ENCODE measurements at places on chromosomes 12 and 14.
A peak's percentile ranks its signal among the peaks of the same experiment; 100 is the strongest.

DNA sequence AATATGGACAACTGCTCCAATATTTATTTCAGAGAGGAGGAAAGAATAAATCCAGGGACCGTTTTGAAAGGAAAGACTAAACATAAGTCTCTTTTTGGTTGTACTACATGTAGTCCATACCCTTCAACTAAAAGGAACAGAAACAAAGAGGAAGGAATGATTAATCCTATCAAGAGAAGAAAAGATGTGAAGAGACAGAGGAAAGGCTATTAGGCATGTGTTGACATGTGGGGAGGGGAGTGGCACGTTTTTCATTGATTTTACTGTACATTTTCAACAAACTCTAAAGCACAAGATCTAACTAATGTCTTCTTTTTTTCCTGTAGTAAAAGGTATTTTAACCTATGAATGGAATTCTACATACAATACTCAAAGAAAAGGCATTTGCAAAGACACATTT lies 85.6 kb downstream of the NAV3 start:
- no peak for DNase-seq

DNA sequence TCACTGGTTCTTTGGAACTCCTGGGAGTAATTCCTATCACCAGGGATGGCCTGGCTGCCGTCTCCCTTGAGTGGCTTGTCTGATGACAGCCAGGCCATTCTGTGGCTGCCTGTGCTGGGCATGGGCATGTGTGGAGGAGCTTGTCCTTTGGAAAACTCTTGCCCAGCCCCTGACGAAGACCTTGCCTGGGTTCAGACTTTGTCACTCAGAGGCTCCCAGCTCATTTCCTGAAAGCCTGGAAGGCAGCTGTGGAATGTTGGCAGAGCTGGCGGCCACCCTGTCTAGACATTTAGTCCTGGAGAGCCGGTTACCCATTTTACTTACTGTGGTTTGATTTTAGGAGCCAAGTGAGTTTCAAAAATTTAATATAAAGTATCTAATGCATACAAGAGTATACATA lies 34.0 kb downstream of the TUNAR start:
- DNase-seq: no peak

- DNase-seq: no peak
These were observed 94.1 kb downstream of the PHLDA1 start for GRCh38 chr12:75937486-75937885.

GRCh38 chr12:128790653-128791373 lies 32.9 kb downstream of the SLC15A4 start:
- no peak for DNase-seq

- no peak for DNase-seq
These were observed 308.8 kb downstream of the EGLN3 start for GRCh38 chr14:33642080-33642479.

- no peak for DNase-seq
These were observed 6.5 kb downstream of the C12orf43 start for GRCh38 chr12:121009741-121010140.

DNA sequence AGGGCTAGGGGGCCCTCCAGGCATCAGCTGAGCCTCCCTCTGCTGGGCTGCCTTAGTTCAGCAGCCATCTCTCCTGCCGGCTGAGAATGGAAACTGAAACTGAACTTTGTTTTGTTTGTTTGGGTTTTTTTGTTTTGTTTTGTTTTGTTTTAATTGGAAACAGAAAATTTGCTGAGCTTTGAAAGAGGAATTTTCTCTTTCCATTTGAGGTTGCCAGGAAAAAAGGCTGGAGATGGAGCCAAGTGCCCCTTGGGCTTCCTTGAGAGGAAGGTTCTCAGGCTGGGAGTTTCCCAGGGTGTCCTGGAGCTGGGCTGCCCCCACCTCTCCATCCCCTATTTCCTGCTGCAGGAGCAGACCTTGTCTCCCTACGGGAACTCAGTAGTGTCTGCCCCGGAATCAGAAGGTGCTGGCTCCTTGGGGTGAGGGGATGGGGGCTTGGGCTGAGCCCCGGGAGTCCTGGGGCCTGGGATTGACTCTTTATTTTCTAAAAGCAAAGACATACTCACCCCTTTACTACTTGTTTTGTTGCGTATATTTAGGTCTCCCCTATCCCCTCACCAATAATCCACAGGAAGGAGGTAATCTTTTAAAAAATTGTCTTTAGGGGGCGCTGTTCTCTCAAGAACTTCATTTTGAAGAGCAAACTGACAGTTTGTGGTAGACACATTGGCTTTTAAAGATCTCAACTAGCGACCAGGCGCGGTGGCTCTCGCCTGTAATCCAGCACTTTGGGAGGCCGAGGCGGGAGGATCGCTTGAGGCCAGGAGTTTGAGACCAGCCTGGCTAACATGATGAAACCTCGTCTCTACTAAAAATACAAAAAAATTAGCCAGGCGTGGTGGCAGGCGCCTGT lies 21.3 kb upstream of the OASL start:
- DNase-seq: peak; percentile 14

DNA sequence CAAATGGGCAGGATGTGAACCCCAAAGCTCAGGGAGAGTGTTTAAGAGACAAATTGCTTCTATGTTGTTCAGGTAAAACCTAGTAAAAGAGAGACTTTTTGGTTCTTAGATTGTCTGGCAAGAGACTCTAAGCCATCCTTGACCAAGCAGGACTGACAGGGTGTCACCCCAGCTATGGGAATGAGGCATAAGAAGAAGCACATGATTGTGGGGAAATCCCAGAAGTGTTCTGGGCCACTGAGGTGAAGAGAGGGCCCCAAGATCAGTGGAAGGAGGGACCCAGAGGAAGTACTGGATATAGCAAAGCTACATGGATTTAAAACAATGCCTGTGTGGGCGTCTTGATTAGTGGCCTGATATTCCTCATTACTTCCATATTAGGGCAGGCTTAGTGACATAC lies 99.0 kb downstream of the SAMD4A start:
- DNase-seq: no peak

DNA sequence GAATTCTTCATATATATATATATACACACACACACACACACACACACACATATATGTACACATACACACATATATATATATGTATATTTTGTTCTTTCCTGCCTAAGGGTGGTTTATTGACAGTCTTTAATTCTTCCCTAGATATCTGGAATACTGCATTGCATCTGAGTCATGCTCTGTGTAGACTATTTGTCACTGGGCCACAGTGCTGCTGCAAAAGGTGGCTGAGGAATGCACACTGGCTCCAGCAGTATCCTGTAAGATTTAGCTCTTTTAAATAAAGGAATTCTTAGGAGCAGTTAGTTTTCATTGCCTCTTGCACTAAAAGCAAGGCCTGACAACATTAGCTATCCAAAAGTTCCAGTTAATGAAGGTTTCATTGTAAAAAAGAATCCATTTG lies 200.9 kb downstream of the APAF1 start:
- DNase-seq: no peak

DNA sequence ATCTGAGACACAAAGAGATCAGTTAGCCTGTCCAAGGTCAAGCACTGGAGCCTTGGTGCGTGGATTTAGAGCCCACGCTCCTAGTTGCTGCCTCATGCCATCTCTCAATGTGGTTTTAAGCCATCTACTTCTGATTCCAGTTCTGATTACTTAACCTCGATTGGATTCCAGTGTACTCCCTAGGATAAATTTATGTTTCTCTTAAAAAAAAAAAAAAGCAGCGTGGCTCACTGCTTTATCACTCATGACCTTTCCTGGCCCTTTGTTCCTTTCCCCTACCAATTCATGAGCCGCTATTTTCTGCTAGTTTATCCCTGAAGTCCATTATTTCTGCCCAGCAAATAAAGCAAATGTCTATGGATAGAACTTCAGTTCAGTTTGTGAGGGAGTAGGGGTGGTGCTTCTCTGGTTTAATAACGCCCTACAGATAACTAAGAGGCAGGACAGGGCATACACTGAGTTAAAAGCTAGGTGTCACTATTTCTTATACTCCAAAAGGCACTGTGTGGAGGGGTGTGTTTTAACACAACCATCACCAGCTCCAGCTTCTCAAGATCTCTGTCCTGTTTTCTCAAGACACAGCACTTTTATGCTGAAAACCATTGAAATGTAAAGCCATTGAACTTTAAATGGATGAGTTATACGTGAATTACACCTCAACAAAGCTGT lies 9.8 kb upstream of the PARP11 start:
- no peak for DNase-seq

- DNase-seq: no peak
These were observed 56.8 kb downstream of the BTG1 start for GRCh38 chr12:92088805-92089204.

DNA sequence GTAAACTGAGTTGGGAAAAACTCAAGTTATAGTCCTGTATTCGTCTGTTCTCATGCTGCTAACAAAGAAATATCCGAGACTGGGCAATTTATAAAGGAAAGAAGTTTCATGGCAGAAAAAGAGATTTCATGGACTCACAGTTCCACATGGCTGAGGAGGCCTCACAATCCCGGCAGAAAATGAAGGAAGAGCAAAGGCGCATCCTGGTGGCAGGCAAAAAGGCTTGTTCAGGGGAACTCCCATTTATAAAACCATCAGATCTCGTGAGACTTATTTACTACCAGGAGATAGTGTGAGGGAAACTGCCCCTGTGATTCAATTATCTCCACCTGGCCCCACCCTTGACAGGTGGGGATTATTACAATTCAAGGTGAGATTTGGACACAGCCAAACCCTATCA lies 292.6 kb upstream of the SYT1 start:
- DNase-seq: no peak

- no peak for DNase-seq
These were observed 794.5 kb downstream of the MED13L start for GRCh38 chr12:115482943-115483342.

DNA sequence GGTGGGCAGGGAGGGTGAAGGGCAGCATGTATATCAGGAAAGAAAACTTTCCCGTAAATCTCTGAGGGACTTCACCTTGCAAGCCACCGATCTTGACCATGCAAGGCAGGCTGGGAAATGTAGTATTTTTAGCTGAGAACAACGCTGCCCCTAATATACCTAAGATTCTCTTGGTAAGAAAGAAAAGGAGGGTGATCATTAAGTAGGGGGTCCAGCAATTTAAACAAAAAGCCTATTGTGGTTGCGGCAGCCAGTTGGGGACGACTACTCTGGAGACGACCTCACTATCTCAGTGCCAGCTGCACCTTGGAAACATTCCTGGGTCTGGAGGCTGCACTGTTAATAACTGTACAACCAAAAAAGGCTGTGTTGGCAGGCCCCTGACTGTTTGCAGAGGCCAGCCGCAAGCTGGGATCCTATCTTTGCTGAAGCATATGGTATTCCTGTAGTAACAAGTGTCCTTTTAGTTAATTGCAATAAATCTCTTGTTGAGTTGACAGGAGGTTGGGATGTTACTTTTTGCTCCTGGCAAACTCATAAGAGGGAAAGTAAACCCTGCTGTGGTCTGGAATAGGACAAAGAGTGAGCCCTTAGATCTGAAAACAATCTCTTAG lies 6.4 kb downstream of the APOLD1 start:
- no peak for DNase-seq

- no peak for DNase-seq
These were observed 24.1 kb downstream of the TMEM229B start for GRCh38 chr14:67464377-67464776.

DNA sequence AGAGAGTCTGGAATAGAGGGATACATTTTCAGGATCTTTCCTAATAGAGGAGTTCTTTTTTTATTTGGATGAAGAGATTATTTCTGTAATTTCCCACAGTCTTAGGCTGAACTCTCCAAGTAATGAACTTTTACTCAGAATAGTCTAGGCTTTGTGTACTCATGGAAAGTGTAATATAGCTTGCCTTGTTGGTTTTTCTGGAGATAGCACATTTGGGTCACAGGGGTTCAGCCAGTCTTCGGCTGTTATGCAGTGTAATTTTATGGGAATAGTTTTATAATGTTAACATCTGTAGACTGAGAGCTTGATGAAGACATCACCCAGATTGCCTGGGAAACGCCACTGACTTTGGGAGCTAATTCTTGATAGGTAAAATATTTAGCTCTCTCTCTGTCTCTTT lies 450.8 kb downstream of the RAD51B start:
- no peak for DNase-seq

DNA sequence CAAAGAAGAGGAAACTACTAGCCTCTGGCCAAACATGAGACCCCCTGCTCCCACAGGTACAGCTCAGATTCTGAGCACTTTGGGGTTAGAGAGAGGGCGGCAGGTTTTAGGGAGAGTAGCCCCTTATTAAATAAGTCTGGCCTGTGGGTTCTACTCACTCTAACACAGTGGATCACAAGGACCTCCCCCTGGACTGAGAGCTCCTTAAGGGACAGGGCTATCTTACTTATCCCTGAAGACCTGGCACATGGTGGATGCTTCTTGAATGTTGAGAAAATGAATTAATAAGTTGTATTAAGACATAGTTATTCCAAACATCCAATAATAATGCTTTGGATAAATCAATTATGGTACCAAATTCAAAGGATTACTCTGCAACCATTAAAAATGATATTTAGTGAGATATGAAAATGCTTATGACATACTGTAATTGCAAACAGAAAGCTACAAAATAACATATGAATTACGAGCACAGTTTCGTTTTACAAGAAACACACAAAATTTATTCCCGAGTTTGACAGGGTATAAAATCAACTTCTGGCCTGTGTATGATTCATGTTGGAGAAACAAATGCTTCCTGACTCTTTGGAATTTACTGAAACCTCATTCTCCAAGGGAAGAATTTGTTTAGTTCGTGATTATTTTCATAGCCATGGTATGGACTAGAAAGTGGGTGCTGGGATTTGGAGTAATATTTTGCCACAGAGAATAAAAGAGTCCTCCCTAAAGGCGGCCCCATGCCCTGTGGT lies 59.3 kb upstream of the BDKRB2 start:
- DNase-seq: no peak

DNA sequence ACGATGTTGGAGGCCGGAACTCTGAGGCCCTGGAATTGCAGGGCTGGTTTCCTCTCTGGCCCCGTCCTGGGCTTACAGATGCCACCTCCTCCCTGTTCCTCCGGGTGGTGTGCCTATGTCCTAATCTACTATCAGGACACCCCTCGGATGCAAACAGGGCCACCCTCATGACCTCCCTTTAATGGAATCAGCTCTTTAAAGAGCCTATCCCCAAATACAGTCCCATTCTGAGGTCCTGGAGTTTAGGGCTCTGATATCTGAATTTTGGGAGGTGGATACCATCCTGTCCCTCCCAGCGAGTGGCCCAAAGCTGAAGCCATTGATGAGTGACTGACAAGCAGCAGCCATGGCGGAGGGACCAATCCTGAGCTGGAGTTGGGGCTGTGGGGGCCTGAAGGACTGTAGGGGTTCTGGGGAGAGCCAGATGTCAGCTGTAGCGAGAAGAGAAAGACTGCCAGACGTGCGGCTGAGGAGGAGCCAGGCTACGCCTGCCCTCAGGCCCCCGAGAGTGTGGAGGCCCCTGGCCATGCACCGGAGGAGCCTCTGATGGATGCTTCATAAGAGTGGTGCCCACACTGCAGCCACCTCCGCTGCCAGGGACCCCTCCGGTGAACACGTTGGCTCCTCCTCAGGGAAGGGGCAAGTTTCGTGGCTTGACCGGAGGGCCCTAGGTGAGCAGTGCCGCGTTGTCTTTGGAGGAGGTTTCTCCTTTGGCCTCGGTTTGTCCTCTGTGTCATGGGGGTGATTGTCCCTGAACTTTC lies 100.2 kb downstream of the KIF26A start:
- DNase-seq: no peak

- no peak for DNase-seq
These were observed 1.9 kb upstream of the DCAF5 start for GRCh38 chr14:69154779-69155178.

GRCh38 chr12:42904683-42905418 lies 315.3 kb upstream of the PRICKLE1 start:
- no peak for DNase-seq

All from stimulated activated CD4-positive, alpha-beta T cell treated with anti-CD3 and anti-CD28 coated beads, Interleukin-1b, Interleukin-23, amount 100 ng/mL, for 1 hour (primary cell).